ENCODE measurements at places on chromosomes 3 and 15.

- no peak for DNase-seq
Measured at GRCh38 chr3:134260987-134261386, 10.3 kb upstream of the RYK start.

GRCh38 chr3:42174679-42175385 is 83.7 kb downstream of the TRAK1 start:
- DNase-seq: no peak

DNA sequence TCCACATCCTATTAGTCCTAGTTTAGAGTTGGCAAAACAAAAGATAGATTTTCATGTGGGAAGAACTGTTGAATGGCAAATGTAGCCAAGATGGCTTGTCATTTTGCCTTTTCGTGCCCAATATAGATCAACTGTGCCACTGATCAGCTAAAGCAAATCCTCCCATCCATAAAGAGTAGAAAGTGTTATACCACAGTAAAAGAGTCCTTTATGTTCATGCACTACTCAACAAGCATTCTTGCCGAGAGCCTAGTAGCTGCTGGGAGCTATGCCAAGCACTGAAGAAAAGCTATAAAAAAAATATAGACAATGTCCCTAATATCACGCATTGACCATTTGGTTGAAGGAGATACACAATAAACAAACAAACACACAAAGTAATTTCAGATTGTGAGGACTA is 225.2 kb downstream of the KCNMB2 start:
- no peak for DNase-seq

DNA sequence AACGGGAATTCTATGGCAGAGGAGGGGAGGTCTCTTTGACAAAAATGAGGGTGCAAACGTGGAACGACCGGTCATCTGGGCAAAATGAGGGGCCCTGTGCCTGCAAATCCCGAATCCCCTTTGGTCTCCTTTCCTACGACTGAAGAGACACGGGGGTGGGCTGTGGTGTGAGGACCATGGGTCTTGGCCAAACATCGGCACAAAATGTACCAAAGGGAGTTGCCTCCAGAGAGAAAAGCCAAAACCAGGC is 498 bp downstream of the ZNF280D start:
- no peak for DNase-seq

GRCh38 chr3:114452937-114453336 is 159.1 kb downstream of the TIGIT start:
- no peak for DNase-seq

DNA sequence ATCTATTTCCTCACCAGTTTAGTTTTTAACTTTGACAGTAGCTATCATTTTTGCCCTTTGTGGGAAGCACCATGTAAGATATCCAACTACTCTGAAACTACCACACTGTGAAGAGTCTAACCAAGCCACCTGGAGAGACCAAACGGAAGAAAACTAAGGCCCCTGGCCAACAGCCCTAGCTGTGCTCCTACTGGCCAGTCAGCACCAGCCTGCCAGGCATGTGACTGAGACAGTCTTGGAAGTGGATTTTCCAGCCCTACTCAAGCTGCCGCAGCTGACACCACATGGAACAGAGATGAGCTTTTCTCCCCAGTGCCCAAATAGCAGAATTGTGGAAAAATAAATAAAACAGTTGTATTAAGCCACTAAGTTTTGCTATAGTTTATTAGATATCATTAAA is 2.9 kb upstream of the TBC1D5 start:
- DNase-seq: no peak

GRCh38 chr15:93243573-93243972 is 154.6 kb upstream of the RGMA start:
- no peak for DNase-seq

DNA sequence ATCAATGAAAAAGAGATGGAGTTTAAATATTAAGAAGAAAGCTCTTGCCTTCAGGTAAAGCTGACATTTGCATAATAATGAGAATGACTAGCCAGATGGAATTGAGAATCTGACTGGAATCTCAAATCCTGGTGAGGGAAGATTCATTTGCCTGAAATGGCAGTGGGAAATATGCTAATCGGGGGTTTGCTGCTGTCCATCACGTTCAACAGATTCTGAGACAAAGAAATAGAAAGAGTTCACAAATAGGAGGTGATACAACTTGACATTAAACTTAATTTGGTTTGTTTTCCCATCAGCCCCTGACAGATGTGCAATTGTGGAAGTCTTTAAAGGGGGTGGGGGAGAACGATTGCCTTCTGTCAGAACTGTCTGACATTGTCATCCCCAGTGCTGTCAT is 347.4 kb downstream of the PDCD6IP start:
- DNase-seq: no peak

GRCh38 chr3:46998852-46999515 is 19.5 kb downstream of the NBEAL2 start:
- no peak for DNase-seq

DNA sequence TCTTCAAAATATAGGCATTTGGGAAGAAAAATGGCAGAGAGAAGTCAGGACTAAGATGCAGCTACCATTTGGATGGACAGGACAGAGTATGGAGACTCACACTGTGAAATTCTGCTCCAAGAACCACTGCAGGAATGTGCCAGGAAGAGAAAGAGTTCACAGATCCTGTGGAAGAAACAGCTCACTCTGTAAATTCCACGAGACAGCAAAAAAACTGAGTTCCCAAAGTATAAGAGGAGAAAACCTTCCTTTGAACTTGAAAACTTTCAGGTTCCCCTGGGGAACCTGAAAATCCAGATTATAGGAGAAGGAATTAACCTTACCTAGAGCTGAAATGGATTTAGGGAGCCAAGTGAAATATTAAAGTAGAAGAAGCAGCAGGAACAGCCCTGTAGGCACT is 137.1 kb downstream of the PLCH1 start:
- DNase-seq: no peak

DNA sequence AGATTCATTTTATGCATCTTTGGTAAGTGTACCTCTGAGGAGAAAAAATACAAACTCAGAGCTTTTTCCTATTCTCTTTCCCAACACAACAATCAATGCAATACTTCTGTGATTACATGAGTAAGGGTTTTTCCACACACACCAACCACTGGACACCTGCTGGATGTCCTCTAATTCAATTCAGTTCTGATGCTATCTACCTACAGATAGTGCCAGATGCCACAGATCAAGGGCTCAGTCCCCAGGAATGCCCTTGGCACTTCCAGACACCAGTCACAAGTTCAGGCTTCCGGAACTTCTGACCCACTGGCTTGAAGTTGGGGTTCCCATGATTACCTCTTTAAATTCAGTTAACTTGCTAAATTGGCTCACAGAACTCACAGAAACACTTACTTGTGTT is 511.5 kb downstream of the AGBL1 start:
- DNase-seq: no peak

DNA sequence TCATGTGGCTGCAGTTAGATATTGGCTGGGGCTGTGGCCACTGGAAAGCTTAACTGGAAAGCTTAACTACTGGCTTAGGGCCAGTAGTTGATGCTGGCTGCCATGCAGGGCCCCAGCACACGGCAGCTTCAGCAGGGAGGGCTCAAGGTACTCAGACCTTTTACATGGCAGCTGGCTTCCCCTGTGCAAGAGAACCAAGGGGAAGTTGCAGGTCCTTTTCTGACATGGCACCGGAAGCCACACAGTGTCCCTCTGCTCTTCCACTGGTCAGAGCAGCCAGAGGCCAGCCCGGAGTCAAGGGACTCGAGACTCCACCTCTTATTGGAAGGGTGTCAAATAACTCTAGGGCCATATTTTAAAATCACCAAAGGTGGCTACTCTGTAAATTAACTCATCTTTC is 24.5 kb downstream of the CCR9 start:
- DNase-seq: no peak

- DNase-seq: no peak
Measured at GRCh38 chr3:16848007-16848406, 36.7 kb upstream of the PLCL2 start.

- no peak for DNase-seq
Measured at GRCh38 chr15:44695294-44695693, 15.8 kb downstream of the PATL2 start.

DNA sequence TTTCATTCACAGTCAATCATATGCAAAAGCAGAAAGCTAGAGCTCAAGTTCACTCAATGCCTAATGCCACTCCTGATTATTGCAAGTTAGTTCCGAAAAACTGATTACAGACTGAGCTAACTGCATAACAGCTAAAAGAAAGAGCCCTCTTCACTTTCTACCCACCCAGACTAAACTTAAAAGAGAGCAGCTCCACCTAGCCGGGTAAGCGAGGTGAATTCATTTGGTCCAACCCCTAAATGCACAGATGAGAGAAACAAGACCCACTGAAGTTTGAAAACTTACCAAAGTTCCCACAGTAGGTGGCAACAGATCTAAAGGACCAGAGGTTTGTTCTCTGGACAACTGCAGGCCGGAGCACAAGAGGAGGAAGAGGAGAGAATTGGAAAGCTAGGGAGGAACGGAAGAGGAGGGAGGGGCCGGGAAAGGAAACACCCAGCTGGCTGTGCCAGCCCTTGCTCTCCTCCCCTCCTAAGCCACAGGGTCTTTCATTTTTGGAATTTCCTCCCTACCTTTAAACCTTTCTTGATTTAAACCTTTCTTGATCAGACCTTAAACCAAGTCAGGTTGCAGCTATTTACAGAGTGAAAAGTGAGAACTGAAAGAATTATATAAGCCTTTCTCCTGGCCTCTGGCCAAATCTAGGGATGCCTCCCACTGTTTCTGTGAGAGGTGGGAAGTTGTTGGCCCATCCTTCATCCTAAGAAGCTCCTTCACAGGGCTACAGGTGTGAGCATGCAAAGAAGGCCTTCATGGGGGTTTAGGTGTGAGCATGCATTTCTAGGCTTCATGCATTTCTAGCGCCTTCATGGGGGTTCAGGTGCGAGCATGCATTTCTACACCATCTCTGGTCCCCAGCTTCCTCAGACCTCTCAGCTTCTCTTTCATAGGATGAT is 114.7 kb upstream of the LMOD3 start:
- DNase-seq: no peak

GRCh38 chr3:71726146-71726545 is 944 bp upstream of the EIF4E3 start:
- no peak for DNase-seq

GRCh38 chr15:71252740-71253047 is 137.4 kb downstream of the THSD4 start:
- no peak for DNase-seq

GRCh38 chr3:125137358-125138033 is 75.1 kb downstream of the SLC12A8 start:
- DNase-seq: no peak

DNA sequence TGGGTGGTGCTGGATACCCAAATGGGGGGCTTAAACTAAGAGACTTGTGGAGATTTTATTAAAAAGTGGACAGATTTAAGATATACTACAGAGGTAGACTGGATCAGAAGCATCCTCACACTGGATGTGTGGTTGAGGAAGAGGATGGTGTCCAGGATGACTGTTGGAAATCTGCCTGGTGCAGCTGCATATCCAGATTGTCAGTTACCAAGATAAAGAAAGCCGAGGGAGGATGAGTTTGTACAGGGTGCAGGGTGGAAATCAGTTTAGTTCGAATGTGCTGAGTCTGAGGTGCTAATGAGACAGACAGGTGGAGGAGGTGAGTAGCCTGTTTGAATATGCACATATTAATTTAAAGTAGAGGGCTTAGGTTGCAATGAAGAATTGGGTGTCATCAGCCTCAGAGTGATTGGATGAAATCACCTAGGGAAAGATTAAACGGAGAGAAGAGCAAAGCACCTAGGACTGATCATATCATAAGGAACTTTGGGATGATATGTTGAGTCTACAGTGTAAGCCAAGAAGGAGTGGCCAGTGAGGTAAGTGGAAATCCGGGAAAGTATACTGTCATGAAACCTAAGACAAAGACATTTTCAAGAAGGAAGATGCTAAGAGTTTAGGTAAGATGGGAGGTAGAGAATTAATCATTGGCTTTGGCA is 74.1 kb upstream of the GOLGA8B start:
- no peak for DNase-seq

GRCh38 chr3:56975567-56975966 is 84.9 kb upstream of the SPATA12 start:
- DNase-seq: no peak

GRCh38 chr3:168950622-168951021 is 712.9 kb downstream of the MECOM start:
- no peak for DNase-seq

- DNase-seq: no peak
Measured at GRCh38 chr3:2958551-2958950, 151.6 kb downstream of the IL5RA start.

DNA sequence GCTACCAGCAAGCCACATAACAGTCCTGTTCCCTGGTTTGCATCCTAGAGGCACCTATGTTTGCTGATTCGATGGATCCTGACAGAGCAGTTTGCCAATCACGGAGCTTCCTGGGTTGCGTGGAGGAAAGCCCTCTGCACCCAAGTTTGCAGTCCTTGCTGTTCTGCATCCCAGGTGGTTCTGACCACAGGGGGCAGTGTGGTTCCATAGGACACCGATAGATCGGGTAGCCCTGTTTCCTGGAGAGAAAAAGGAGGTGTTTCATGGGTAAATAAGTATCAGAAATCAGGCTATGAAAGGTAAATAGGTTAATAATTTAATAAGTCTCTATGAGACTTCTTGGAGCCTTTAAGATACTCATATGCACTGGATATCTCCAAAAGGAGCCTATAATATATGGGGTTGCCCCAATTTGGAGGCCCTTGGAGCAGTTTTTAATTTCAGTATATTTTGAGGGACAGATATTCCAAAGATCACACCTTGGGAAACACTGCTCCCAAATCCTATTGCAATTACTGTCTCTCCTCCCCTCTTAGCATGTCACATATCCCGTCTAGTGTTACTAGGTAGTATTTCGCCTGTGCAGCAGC is 194.6 kb upstream of the TPM1 start:
- no peak for DNase-seq

- no peak for DNase-seq
Measured at GRCh38 chr15:41926185-41927056, 32.6 kb upstream of the SPTBN5 start.

DNA sequence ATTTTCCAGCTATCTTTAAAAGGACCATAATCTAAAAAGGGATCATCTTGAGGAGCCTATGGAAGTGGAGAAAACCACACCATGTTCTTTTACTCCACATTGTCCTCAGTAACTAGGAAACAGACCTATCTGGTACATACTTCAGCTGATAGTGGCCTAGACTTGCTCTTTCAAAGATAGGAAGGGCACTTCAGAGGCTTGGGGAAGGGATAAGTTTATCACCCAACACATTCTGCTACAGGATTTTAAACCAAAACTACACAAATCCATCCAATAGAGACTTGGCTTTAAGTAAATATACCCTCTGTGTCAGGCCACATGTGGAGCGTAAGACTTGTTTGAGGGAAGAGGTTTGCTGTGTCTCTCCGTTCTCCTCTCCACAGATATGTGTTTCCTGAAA is 35.4 kb downstream of the CP start:
- DNase-seq: no peak
